Foreskin fibroblast (primary cell): ENCODE measurements at places on chromosomes 4 and X.

- no peak for DNase-seq
Observed at GRCh38 chr4:75015627-75016026, 82.7 kb downstream of the PARM1 start.

DNA sequence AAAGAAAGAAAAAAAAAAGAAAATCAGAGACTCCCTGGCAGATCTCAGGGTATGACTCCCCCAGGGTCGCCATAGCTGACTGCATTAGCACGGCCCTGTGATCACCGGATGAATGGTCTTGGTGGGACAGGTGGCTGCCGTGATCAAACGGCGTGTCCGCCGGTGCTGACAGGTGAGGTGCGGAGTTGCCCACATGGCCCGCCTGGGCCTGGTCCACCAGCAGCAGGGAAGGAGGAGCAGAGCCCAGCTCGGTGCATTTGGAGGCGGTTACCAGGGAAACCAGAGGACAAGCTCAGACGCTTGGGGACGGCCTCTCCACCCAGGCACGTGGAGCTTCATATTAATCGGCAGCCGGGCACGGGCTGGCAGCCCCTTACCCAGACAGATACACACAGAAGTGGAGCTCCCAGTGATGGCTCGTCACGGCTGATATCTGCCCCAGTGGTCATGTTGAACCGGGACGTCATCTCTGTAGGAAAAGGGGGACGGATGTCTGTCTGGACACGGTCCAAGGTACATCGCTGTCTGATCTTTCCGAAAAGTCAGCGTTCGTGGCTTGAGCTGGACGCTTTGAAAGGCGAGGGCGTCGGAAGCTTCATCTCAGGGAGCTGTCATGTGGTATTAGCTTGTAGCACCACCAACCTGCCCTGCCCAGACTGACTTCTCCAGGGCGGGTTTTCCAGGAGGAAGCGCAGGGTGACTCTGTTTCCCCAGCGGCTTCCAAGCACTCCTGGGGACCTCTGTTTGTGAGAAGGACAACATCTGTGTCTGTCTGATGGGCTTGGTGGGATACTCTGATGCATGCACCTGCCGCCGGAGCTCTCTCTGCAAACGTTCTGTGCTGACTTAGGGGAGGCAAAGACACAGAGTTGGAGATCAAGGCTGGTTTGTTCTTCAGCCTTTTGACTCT lies 180.7 kb downstream of the CRLF2 start:
- DNase-seq: no peak

GRCh38 chrX:19372547-19373331 lies 29.0 kb downstream of the PDHA1 start:
- DNase-seq: peak; percentile 20

DNA sequence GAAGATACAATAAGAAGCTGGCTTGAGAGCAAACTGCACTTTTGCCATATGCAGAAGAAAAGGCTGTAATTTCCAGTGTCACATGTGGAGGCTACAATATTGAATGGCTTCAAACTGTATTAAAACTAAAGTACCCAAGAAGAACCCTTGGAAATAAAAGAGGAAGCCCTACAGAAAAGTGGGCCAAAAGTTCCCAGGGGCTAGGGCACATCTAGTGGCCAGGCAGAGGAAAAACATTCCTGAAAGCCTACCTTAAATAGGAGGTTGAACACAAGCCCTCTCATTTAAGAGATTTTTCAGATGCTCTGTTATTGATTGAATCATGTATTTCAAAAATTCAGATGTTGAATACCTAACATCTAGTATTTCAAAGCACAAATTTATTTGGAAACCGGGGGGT lies 40.6 kb upstream of the PRDX4 start:
- no peak for DNase-seq

DNA sequence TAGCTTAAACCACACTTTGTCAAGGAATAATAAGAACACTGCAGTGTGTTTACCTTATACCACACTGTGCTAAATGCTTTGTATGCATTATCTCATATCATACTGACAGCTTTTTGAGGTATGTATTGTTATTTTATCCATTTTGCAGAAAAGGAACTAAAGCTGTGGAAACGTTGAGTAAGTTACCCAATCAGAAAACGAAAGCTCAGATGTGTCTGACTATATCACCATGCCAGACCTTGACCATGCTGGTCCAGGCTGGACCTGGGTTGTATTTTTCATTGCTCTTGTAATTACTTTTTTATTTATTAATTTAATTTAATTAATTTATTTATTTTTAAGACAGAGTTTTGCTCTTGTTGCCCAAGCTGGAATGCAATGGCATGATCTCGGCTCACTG lies 2.1 kb downstream of the HSD17B11 start:
- no peak for DNase-seq

DNA sequence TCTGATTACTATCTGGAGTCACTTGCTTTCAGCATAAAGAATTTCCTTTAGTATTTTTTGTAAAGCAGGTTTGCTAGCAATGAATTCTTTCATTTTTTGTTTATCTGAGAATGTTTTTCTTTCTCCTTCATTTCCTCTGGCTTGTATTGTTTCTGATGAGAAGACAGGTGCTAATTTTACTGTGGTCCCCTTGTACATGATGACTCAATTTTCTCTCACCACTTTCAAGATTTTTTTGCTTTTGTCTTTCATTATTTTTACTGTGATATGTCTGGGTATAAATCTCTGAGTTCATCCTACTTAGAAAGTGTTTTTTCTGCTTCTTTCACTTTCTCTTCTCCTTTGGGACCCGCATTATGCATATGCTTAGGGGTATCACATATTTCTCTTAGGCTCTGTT lies 62.6 kb downstream of the PKD2 start:
- no peak for DNase-seq

DNA sequence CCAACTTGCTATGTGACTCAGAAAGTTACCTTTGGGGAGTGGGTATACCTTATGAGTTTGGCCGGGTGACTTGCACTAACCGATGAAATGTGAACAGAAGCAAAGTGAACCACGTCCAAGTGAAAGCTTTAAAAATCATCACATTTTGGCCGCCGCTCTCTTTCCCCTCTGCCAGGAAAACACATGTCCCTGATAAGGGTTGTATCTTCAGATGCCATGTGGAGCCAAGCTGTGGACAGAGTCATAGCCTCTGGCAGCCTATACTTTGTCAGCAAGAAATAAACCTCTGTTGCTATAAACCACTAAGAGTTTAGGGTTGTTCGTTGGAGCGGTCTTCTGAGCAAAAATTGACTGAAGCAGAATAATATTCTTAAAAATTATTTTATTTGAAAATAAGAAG lies 92.3 kb downstream of the PRDM5 start:
- no peak for DNase-seq

DNA sequence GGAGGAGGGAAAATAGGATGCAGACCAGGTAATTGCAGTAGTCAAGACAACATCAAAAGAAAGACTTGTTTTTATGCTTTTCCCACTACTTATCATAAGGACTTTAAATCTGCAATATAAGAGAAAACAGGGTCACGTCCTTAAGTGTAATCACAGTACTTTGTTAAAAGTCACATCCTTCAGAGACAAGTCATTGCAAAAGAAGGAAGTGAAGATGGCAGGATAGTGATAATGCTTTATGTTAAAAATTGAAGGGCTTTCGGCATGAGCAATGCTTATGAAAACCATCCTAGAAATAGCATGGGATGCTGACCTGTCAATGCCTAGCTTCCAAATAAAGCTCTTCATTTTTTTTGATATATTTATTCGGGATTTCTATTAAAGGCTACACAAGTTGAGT lies 110.2 kb upstream of the TENM3 start:
- DNase-seq: no peak
